Vagina (tissue), 2 donors: ENCODE measurements at places on chromosomes 3 and 15.

- no peak for DNase-seq
Observed at GRCh38 chr15:76059320-76060117, at the start of gene TMEM266. TSS of gene TMEM266 (plus strand) at chr15:76059985. CDS start at chr15:76134264, 74,279 bp downstream.

DNA sequence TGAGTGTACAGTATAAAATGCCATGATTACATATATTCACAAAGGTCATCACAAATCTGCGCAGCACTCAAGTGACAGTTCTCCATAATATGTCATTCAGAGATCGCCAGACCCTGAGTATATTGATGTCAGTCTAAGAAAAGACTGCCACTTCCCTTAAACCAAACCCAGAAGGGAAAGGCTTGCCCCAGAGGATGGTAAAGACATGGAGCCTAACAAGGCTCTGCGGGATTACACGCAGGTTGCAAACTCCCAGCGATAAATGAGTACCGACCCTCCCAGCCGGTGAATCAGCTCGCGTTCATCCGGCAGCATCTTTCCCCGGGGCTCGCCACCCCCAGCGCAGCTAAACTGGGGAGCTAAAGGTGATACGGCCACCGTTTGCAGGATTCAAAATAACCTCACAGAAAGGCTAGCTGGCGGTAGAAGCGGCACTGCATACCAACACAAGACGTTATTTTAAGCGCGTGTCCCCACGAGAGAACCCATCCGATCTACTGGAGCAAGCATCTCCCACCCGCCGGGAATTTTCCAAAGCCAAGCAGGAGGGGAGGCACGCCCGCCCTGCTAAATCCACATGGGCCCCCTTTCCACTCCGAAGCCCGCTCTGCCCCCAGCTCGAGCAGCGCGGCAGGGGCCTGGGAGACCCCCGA lies 643 bp downstream of the MYO5A start:
- DNase-seq, result no peak

GRCh38 chr3:156307704-156308103 lies 187.3 kb downstream of the KCNAB1 start:
- no peak for DNase-seq

DNA sequence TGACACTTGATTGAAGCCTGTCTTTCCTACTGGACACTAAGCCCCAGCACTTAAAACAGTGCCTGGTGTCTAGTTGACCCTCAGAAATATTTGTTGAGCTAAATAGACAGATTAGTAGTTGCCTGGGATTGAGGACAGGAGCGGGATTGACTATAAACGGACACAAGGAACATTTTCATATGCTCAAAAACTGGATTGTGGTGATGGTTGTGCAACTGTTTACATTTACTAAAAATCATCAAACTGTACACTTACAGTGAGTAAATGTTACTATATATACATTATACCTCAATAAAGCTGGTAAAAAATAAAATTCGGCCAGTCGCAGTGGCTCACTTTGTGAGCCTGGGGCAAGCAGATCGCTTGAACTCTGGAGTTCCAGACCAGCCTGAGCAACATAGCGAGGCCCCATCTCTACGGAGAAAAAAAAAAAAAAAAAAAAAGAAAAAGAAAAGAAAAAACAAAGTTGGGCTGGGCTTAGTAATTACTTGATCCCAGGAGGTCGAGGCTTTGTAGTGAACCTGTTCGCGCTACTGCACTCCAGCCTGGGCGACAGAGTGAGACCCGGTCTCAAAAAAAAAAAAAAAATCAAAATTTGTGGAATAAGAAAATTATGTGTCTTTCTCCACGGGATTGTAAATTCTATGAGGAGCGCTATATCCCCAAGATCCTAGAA lies 632 bp upstream of the IDH3A start:
- DNase-seq, result no peak

GRCh38 chr3:118527514-118528044 lies 507.1 kb downstream of the IGSF11 start:
- no peak for DNase-seq

GRCh38 chr15:80060356-80061006 lies 1.0 kb downstream of the ZFAND6 start:
- DNase-seq, result no peak

DNA sequence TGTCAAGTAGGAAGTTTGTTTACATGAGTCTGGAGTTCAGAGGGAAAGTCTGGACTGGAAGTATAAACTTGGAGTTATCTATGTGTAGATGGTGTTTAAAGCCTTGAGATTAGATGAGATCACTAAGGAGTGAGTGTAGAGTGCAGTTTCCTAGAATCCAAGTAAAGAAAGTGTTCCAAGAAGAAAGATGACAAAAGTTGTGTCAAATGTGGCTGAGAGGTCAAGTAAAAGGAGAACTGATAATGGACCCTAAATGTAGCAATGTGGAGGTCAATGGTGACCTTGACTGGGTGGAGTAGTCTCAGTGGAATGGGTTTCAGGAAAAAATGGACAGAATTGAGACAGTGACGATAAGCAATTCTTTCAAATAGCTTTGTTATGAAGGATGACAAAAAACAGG lies 39.9 kb upstream of the ULK4 start:
- no peak for DNase-seq

- DNase-seq, result no peak
Observed at GRCh38 chr3:170977949-170978745, 48.4 kb downstream of the SLC2A2 start.

GRCh38 chr3:49255112-49255511 lies 21.9 kb downstream of the C3orf62 start:
- DNase-seq, result no peak

DNA sequence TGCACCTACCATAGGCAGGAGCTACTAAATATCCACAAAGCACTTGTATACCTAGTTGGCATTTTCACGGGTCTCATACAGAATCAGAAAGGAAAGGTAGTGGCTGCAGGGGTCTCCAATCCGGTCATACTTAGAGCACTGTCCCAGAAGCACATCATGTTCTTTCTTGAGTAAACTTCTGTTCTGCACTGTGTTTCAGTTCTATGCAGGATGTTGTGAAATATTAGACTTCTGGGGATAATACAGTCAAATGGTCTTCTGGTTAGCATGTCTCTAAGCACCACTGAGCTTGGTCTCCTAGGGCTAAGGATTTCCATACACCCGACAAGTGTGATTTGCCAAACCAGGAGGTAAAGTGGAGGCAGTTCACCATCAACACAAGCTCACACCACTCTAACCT lies 27.9 kb downstream of the MINDY4B start:
- DNase-seq, result no peak

- peak; percentile 67 for DNase-seq
Observed at GRCh38 chr15:96340598-96341512, 10.4 kb downstream of the NR2F2 start.

DNA sequence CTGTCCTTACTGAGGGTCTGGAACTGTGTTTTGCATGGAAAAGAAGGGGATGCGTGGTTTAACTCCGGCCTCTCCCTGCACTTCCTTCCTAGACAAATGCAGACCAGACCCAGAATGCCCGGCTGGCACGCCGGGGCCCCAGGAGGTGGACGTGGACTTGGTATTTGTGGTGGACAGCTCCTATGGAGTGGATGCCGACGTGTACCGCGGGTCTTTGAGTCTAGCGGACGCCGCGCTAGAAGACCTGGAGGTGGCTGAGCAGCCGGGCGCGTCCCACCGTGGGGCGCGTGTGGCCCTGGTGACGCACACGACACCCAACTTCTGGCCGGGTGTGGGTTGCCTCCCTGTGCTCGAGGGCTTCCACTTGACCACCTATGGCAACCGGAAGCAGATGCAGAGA lies 81.8 kb upstream of the COL6A5 start:
- DNase-seq, result no peak

DNA sequence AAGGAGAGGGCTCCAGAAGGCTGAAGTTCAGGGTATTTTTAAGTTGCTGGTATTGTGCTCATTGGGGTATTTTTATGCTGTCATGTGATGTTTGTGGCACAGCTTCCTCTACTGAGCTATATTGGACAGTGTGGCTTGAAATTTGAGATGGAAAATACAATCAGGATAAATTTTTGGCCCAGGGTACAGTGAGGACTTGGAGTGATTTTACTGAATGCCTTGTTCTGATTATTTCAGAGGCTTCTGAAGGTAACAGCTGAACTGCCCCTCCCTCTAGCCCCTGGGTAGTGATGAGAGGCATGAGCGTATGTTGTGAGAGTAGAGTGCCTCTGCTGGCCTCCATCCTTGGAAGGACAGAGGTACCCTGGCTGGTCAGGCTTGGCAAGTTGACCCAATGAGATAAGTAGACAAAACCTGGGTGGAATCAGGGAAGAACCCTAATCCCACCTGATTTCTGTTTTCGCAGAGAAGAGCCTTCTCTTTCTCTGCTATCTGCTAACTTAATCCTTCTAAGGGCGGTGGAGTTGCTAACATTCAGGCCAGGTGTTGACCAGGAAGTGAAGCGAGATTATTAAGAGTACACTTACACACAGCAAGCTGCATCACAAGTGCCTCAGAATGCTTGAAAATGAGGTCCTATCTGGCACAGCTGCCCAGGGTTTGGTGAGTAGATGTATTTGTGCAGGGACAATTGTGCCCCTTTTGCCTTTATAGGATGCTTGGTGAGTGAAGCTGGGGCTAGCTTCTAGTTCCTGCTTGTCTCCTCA lies 98.1 kb upstream of the CLSTN2 start:
- no peak for DNase-seq

DNA sequence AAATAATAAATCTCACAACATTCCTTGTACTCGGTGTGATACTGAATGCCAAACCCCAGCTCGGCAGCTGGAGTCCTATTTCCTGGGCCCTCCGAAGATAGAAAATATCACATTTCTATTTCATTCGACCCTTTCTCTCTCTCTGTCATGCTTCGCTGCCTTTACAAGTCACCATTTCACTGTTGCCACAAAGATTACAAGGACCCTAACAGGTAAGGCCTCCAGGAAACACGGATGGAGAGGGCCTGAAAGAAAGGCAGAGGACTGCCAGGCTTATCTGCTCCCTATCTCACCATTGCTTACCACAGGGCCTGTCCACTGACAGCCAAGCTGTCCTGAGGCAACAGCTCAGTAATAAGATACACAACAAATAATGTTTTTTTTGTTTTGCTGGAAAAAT lies 376.5 kb downstream of the MECOM start:
- DNase-seq, result no peak

GRCh38 chr3:164380156-164380555 lies 698.1 kb downstream of the SI start:
- no peak for DNase-seq
